Activated T-cell treated with anti-CD3 and anti-CD28 coated beads for 48 hours (primary cell): ENCODE measurements at places on chromosomes 7 and 10.

- no peak for DNase-seq
These were observed 57.7 kb downstream of the CALCR start for GRCh38 chr7:93516834-93517233.

GRCh38 chr7:91068136-91068795 lies 196.0 kb upstream of the FZD1 start:
- DNase-seq = no peak

- no peak for DNase-seq
These were observed 580.1 kb downstream of the GRID1 start for GRCh38 chr10:85786401-85786899.

DNA sequence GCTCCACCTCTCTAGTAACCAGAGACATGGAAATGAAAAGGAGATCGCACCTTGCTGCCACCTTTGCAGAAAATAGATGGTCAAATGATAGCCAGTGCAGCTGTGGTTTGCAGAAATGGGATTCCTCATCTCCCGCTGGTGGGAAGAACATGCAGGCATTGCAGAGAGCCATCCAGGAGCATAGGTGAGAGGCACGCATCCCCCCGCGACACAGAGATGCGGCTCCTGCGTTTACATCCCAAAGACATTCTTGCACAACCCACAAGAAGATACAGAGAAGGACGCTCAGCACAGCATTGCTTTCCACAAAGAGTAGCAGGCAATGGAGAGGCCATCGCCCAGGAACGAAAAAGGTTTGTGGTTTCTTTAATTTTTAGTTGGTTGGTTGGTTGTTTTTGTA lies 56.2 kb downstream of the OAT start:
- DNase-seq = no peak

DNA sequence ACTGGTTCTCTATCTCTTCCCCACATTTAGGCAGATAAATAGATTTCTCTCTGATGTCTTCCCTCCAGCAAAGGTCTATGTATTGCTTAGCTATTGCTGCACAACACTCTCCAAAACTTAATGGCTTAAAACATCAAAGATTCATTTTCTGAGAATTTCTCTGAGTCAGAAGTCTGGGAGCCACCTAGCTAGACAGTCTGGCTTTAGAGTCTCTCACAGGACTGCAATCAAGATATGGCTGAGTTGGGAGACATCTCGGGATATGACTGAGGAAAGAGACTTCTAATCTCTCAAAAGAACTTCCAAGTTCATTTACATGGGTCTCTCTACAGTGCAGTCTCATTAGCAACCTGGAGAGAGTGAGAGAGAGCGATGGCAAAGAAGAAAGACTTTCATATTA lies 553.6 kb upstream of the GHITM start:
- no peak for DNase-seq

DNA sequence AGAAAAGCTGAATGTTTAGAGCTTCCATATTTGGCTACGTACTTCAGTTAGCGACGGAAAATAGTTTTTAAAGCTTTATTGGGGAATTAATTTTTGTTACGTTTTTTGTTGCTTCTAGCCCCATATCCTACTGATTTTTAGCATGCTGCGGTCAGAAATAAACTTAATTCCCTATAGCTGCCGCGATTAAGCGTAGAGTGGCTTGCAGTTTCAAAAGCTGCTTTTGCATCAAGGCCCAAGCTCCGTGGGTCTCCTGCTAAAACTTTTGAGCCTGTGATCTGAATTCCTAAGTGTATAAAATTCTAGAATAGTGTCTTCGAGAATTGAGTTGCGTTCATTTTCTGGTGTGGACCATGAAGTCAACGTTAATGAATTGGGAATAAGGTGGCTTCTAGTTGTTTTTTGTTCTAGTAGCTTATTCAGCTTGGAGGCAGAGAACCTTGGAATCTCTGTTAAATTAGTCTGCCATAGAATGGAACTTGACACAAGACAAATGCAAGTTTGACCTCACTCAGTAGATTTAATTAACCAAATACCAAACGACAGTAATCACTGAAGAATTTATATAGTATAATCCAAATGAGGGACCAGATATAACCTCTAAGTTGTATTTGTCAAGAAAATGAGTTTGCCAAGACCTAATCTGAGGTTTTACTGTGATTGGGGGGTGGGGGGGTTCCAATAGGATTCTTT lies 977 bp downstream of the CALU start:
- DNase-seq = no peak
